Activated CD4-positive, alpha-beta T cell treated with anti-CD3 and anti-CD28 coated beads, Interleukin-2, amount 10 ng/mL, durations not matched to agents 7 days and 5 days (primary cell): ENCODE measurements at places on chromosomes 5 and 9.
A peak's percentile ranks its signal among the peaks of the same experiment; 100 is the strongest.

DNA sequence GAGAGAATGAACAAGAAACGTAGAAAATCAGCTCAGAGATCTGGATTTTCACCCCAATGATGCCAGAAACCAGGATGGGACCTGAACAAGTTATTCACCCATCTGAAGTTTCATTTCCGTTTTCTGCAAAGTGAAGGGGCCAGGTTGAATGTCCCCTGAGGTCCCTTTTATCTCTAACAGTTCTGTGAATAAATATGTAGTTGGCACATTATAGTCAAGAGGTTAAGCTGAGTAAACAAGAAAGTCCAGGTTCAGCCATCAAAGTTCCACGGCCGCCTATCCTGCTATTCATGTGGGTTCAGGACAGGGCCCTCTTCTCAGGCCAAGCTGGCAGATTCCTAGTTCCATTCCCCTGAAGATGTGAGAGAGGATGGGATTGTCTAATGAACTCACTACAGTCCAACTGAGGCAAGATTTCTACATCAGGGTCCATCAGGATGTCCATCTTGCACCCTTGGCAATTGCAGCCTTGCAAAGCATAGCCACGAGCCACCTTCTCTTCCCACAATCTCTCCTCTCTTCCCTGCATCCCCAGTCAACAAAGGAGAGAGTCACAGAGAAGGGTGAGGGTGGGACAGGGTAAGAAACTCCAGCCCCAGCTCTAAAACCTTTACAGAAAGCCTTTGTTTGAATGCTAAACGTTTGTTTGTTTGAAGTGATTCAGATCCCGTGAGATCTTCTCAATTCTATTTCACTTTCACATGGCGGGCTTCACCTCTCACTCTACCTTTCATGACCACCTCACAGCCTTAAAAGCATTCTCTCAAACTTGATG is 311.0 kb downstream of the SLIT3 start:
- H3K27me3 ChIP-seq, result peaks cover 3% of the 10 kb centered on the region
- no peaks in the 10 kb centered on the region for H3K36me3 ChIP-seq
- no peak overlapping the region for H3K27ac ChIP-seq
- H3K4me3 ChIP-seq, result no peak overlapping the region
- no peaks in the 10 kb centered on the region for H3K4me1 ChIP-seq
- no peak for DNase-seq

DNA sequence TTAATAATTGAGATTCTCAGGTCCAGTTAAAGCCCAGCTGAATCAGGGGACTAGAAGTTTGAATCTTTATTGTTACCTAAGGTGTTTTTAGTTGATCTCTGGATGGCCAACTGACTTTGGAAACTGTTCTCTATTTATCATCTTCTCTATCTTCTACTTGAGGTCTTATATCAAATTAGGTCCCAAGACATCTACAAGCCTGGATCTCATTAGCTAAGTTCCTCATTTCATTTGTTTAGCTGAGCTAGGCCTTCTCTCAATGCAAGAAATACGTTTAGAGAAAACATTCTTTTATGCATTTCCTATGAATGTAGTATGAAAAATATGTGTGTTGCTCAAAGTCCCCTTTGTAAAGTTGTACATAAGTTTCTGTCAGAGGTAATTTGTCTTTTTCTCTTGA is 196.6 kb downstream of the PTTG1 start:
- no peak overlapping the region for H3K27ac ChIP-seq
- no peak overlapping the region for H3K4me3 ChIP-seq
- no peaks in the 10 kb centered on the region for H3K36me3 ChIP-seq
- no peaks in the 10 kb centered on the region for H3K4me1 ChIP-seq
- DNase-seq, result no peak

DNA sequence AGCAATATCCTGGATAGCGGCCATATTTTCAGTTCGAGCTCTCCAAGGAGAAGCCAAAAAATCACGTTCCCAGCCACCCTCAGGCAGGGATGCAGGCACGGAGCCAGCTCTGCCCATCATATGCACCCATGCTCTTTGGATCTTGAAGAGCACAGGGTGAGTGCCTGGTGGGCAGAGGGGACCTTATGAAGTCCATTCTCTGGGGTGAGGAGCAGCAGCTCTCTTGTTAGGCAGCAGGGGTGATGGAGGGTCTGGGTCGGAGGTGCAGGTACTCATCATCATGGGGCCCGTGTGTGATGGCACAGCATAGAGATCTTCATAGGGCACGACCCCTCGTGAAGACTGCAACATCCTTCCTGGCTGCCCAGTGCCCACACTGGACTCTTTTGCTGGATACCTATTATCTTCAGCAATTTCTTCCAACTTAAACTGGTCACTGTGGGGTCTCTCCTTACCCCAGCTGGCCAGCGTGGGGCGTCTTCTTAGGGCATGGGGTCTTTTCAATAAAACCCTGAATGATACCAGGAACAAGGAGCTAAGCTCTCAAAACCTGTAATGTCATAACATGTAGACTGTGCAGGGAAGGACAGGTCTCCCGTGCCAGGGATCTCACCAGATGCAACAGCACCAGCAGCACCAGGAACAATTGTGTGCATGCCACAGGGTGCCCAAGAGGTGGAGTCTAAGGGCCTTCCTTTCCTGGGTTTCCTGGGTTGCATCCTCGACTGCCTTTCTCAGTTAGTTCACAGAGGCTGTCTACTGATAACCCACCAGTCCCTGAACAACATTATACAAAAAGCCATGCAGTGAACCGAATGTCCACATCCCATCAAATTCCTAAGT is 165.0 kb downstream of the TENT4A start:
- H3K36me3 ChIP-seq, result no peaks in the 10 kb centered on the region
- H3K27ac ChIP-seq, result no peak overlapping the region
- DNase-seq, result no peak
- no peaks in the 10 kb centered on the region for H3K27me3 ChIP-seq

DNA sequence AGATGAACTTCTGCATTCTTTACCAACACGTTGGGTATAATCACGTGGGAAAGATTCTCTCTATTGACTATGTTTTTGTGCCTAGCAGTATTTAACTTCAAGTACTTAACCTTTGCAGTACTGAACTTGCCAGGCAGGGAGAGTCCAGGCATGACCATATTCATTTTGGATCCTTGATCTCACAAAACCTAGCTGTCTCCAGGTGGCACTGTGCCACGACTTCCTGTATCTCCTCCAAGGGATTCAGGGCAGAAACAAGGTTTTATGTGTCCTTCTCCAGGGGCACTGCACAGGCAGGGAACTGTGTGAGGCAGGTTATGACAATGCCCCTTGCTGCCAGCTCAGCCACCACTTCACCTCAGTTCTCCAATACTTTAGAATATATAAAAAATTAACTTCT is 11.7 kb upstream of the IFNA5 start:
- no peak overlapping the region for H3K4me3 ChIP-seq
- peaks cover 3% of the 10 kb centered on the region for H3K4me1 ChIP-seq
- peaks cover 5% of the 10 kb centered on the region for H3K27me3 ChIP-seq
- DNase-seq, result no peak

- no peak overlapping the region for H3K4me3 ChIP-seq
- peaks cover 41% of the 10 kb centered on the region for H3K36me3 ChIP-seq
- peaks cover 64% of the 10 kb centered on the region for H3K4me1 ChIP-seq
- H3K27me3 ChIP-seq, result no peaks in the 10 kb centered on the region
Observed at GRCh38 chr5:32279223-32279622, 33.5 kb downstream of the MTMR12 start.

GRCh38 chr5:168086104-168086610 is 205.3 kb upstream of the WWC1 start:
- H3K27ac ChIP-seq, result no peak overlapping the region
- no peak overlapping the region for H3K4me3 ChIP-seq
- no peak for DNase-seq
- H3K4me1 ChIP-seq, result no peaks in the 10 kb centered on the region
- H3K36me3 ChIP-seq, result no peaks in the 10 kb centered on the region

GRCh38 chr9:106032978-106033377 is 338.6 kb downstream of the TMEM38B start:
- H3K27me3 ChIP-seq, result no peaks in the 10 kb centered on the region
- H3K4me1 ChIP-seq, result no peaks in the 10 kb centered on the region
- no peak overlapping the region for H3K4me3 ChIP-seq
- no peak overlapping the region for H3K27ac ChIP-seq
- H3K36me3 ChIP-seq, result no peaks in the 10 kb centered on the region
- DNase-seq, result no peak

DNA sequence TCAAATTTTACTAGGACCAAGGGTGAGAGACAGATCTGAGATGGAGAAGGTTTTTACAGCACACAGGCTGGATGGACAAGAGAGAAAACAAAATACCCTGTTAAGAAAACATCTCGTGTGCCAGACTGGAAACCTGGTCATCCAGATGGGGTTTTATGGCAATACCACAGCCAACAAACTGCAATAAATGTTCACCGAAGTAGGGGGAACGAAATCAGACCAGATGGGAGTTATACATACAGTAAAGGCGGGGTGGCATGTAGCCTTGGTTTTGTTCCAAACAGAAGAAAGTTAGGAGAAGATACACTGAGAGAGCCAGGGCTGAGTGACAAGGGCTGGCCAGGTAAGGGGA is 63.3 kb downstream of the DCP2 start:
- no peak overlapping the region for H3K4me3 ChIP-seq
- H3K4me1 ChIP-seq, result peaks cover 5% of the 10 kb centered on the region

DNA sequence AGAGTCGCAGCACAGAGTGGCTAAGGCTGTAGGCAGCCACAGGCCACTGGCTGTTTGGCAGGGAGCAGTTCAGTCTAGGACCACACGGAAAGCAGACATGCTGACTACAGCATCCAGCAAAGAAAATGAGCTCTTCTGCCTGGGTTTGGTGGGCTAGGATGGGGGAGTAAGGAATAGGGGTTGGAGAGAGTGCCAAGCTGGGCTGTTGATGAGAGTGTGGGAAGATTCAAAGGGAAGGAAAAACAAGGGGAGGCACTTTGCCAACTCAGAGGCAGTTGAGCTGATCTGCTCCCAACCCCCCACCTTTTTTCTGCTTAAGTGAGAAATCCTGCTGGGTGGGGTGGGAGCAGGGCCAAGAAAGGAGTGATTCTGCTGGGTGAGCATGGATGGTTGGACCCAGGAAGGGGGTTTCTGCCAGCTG is 35.9 kb downstream of the SVEP1 start:
- no peak overlapping the region for H3K27ac ChIP-seq
- H3K27me3 ChIP-seq, result no peaks in the 10 kb centered on the region
- H3K4me1 ChIP-seq, result no peaks in the 10 kb centered on the region
- H3K36me3 ChIP-seq, result no peaks in the 10 kb centered on the region
- H3K4me3 ChIP-seq, result no peak overlapping the region

DNA sequence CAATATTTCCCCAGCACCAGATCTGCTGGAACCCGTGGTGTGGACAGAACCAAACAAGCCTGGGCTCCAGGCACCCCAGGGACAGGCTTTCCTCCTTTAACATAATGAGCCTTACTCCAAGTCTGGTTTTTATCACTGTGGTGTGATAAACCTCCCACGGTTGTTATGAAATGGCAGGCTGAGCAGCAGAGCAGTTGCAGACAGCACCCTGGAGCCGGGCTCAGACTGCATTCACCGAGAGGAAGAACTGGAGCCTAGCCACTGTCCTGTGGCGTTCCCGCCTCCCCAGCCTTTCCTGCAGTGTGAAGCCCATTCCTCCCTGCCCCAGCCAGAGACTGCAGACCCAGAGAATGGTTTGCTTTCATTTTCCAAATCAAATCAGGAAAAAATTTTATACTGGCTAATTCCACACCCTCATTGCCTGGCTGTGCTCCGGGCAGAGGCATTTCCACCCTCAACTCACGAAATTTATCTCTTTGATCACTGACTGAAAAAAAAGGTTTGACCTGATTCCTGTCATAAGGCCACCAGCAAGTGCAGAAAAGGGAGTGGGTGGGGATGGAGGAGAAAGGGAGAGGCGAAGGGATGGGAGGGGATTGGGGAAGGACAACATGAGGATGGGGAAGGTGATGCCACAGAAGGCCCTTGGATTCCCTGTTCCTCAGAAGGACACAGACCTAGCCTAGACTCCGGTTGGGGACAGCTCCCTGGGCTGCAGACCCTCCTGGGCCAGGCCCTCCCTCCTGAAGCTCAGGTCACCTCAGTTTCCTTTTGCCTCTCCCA is 18.9 kb downstream of the IPPK start:
- H3K4me1 ChIP-seq, result peaks cover 8% of the 10 kb centered on the region
- H3K27me3 ChIP-seq, result no peaks in the 10 kb centered on the region
- no peak for DNase-seq
- no peak overlapping the region for H3K27ac ChIP-seq
- H3K4me3 ChIP-seq, result no peak overlapping the region
- H3K36me3 ChIP-seq, result peaks cover 41% of the 10 kb centered on the region

DNA sequence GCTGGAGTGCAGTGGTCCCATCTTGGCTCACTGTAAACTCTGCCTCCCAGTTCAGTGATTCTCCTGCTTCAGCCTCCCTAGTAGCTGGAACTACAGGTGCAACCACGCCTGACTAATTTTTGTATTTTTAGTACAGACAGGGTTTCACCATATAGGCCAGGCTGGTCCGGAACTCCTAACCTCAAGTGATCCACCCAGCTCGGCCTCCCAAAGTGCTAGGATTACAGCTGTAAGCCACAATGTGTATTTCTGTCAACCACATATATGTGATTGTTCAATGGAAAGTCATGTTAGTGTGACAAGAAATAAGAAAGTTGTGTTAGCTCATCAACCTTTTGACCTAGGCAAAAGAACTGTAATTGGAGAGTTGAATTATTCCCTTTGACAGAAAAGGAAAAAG is 677.1 kb upstream of the CHD1 start:
- H3K27me3 ChIP-seq, result no peaks in the 10 kb centered on the region
- H3K4me3 ChIP-seq, result no peak overlapping the region
- no peaks in the 10 kb centered on the region for H3K36me3 ChIP-seq
- H3K27ac ChIP-seq, result no peak overlapping the region
- no peaks in the 10 kb centered on the region for H3K4me1 ChIP-seq
- DNase-seq, result no peak

- H3K27me3 ChIP-seq, result peaks cover 45% of the 10 kb centered on the region
- H3K4me3 ChIP-seq, result peak within 1 kb of the TSS; percentile 32
- peaks cover 4% of the 10 kb centered on the region for H3K4me1 ChIP-seq
- no peaks in the 10 kb centered on the region for H3K36me3 ChIP-seq
- DNase-seq, result no peak
Observed at GRCh38 chr5:6448622-6449464, at the start of gene UBE2QL1. Gene UBE2QL1, plus strand, starts transcription at chr5:6448859. Its CDS starts 35 bp downstream, at chr5:6448894.

GRCh38 chr9:1647776-1648175 is 367.4 kb upstream of the SMARCA2 start:
- no peaks in the 10 kb centered on the region for H3K4me1 ChIP-seq
- H3K27me3 ChIP-seq, result no peaks in the 10 kb centered on the region
- H3K4me3 ChIP-seq, result no peak overlapping the region
- H3K36me3 ChIP-seq, result no peaks in the 10 kb centered on the region
- DNase-seq, result no peak

DNA sequence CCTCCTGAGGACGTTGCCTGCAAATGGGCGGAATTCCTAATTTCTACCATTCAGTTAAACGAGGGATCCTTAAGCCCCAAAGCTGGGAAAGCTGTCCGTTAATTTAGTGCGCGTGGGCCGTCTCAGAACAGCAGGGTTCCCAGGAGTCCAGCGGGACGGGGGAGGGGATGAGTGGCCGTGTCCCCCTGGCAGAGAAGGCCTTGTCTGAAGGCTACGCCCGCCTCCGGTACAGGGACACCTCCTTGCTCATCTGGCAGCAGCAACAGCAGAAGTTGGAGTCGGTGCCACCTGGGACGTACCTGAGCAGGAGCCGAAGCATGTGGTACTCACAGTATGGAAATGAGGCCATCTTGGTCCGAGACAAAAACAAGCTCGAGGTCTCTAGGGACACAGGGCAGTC is 1.3 kb downstream of the BRD3OS start:
- no peak overlapping the region for H3K27ac ChIP-seq
- H3K36me3 ChIP-seq, result peaks cover 6% of the 10 kb centered on the region
- no peaks in the 10 kb centered on the region for H3K27me3 ChIP-seq
- H3K4me1 ChIP-seq, result peaks cover 9% of the 10 kb centered on the region
- DNase-seq, result no peak
